RKO (cell line): ENCODE measurements at places on chromosomes 16 and 17.
A peak's percentile ranks its signal among the peaks of the same experiment; 100 is the strongest.

DNA sequence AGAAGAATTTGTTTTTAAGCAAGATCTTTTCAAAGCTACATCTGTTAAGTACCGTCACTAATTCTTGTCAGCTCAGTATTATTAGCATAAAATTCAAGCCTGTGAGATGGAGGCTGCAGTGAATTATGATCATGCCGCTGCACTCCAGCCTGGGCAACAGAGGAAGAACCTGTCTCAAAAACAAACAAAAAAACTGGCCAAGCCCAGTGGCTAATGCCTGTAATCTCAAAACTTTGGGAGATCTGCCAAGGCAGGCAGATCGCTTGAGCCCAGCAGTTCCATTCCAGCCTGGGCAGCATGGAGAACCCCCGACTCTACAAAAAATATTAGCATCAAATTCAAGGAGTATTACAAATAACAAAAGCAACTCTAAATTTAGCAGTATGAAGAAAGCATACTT lies 88.0 kb downstream of the STXBP4 start:
- no peak for DNase-seq

DNA sequence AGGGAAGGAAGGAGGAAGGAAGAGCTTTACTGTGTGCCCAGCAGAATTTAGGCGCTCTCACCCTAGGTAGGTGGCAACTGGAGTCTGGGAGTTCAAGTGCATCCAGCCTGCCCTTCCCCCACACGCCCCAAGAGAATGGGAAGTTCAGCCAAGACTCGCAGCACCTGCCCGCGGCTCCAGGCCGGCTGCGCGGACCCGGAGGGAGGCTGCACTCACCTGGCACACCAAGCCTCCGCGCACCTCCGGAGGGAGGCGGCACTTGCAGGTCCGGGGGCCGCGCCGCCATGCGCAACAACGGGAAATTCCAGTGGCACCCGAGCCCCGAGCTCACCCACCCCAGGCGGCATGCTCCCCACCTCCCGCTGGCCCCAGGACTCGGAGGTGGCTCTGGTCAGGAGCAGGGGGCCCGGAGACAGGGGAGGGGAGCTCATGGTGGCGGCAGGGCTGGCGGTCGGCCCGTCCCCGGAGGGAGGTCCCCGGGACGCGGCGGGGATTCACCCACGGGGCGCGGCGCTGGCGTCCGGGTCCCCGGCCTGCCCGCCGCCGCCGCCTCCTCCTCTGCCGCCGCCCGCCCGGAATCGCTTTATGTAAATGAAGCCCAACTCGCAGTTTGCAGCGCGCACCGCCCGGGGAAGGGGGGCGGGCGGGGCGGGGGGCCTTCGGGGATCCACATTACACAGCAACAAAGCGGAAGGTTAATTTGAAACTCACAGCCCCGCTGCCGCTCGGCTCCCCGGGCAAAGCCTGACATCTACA lies at the start of gene ZFHX3:
Gene ZFHX3 (minus strand): TSS at position 593 of the 756 bp plus-strand sequence. CDS start 87,983 bp downstream, outside the sequence.
- DNase-seq: peak; percentile 70

GRCh38 chr17:32568705-32569104 lies 81.9 kb downstream of the CDK5R1 start:
- DNase-seq: no peak

DNA sequence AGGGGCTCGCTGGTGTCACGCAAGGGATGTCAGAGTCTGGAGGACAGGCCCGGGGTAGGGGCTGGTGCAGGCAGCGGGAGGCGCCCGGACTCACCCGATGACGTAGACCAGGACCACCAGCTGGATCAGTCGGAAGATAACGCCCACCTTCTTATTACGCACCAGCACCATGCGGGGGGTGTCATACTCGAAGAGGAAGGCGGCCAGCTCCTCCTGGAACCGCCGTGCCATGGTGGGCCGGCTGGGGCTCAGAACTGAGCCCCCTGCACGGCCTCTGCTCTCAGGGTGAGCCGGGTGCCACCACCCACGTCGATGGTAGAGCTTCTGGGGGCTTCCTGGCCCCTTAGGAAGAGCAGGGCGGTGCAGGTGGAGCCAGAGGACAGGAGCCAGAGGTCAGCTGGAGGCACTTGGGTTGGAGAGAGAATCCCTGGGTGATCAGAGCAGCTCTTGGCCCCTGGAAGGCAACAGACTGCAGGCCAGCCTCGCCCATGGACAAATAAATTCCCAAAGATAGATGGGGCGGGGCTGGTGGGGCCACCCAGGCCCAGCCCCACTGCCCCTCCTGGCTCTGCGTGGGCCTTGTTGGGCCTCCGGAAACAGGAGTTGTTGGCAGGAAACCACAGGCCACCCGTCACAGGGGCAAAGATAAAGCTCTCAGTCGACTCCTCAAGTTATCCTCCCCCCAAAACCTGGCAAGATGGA lies at the start of gene P2RX1:
Gene P2RX1 (minus strand): TSS at position 471 of the 702 bp plus-strand sequence. CDS start 240 bp downstream, at position 231.
- no peak for DNase-seq

- no peak for DNase-seq
Observed at GRCh38 chr17:43779145-43780125, 658 bp upstream of the DUSP3 start.

DNA sequence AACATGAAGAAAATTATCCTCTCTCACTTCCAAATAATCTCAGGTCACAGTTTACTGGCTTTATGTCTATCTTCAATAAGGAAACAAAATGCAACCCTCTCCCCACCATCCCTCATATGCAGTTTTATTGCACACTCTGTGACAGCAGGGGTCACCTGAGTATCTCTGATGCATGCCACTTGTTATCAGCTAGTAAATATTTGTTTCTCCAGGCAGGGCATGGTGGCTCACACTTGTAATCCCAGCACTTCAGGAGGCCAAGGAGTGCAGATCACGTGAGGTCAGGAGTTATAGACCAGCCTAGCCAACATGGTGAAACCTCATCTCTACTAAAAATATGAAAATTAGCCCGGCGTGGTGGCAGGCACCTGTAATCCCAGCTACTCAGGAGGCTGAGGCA lies 61.1 kb downstream of the ADAMTS18 start:
- DNase-seq: no peak

DNA sequence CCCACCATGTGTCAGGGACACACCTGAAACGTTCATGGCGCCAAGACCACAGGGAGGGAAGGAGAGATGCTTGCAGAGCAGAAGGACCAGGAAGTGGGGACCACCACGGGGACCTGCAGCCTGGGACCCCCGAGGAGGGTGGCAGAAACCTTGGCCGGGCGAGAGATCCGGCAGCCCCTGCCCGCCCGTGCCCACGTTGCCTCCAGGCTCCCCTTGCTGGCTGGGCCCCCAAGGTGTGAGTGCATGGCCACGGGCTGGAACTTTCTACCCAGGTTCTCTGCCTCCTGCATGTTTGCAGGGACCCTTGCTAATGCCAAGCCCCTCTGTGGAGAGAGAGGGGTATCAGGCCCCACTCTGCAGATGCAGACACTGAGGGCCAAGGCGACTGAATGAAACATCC lies 50.4 kb downstream of the USP22 start:
- no peak for DNase-seq
